ENCODE measurements at places on chromosomes 4 and X.

DNA sequence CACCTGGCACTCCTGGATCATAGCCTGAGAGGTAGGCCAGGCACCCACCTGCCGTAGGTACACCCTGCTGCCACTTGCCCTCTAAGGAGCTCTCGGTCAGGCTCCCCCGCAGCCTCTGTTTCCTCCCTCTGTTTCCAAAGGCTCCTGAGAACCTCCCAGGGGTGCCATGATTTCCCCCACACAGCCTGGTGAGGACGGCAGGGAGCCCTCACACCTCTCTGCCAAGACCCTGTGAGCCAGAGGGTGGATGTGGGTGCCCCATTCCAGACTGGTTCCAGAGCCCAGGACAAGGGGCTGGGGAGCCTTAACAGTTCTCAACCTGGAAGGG, 1.6 kb upstream of the ABLIM2 start:
- no peak for DNase-seq

- no peak for DNase-seq
Measured at GRCh38 chr4:2634014-2634413, 97.6 kb downstream of the FAM193A start.

DNA sequence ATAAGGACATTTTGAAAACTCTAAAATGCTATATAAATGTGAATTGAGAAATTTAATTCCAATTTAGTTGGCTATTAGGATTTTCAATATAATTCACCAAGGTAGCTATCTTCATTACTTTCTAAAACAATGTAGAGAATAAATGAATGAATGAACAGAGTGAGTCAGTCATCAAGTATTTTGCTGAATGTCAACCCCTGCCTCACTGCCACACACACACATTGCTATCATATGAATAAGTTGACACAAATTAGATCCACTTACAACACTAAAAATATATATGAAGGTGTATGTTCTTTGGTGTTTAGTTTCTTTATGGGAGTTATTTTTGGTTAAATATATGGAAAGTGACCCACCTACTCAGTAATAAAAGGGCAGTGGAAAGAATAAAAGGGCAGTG, 141.4 kb upstream of the SMIM10 start:
- no peak for DNase-seq

DNA sequence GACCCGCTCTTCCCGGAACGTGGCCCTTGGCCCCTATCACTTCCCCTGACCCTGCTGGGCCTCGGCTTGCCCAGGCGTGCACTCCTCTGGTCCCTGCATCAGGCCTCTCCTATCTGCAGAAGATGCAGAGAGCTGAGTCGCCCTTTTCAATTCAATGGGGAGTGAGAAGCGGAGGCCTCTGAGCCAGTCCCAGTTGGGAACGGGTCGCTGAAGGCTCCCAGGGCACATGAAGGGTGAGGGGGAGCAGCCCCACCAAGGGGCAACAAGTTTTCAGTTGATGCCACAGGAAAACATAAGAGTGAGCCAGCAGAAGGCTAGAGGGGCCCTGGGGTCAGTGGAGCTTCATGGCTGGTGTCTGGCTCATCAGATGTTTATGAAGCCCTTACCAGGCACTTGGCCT, 17.1 kb downstream of the PSAPL1 start:
- no peak for DNase-seq

GRCh38 chr4:37320513-37321235, 76.1 kb downstream of the NWD2 start:
- no peak for DNase-seq

DNA sequence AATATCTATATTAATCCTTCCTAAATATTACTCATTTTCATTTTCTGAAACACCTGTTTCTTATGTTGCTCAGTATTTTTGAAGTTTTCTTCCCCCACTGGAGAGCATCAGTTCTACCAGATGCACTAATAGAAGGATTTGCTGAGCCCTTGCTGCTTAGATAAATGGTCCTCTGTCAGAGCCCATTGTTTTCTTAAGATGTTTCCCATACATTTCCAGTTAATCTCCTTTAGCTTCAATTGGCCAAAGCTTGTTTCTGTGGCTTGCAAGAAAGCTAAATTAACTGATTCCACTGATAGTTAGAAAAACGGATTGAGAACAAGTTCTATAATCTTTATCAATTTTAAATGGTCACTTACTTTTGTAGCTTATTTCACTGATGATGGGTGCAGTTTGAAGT, 1425.5 kb downstream of the PCDH18 start:
- no peak for DNase-seq

DNA sequence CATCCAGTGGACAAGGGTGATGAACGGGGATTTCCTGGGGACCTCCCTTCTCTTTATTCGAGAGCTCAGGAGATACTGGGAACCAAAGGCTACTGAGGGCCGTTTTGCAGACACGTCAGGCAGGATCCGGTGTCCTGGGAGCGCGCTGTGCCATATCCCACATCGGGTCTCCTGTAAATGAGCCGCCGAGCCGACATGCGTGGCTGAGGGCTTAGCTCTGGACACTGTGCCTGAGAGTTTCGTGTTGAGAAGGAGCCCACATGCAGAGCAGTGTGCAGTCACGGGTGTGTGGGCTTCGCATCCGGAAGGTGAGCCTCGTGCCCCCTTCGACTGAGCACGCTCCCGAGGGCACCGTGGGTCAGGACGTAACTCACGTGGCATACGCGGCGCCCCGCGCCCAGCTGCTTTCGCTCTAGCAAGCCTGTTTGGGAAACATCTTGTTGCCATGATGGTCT, 28.5 kb upstream of the HGFAC start:
- DNase-seq, result no peak

DNA sequence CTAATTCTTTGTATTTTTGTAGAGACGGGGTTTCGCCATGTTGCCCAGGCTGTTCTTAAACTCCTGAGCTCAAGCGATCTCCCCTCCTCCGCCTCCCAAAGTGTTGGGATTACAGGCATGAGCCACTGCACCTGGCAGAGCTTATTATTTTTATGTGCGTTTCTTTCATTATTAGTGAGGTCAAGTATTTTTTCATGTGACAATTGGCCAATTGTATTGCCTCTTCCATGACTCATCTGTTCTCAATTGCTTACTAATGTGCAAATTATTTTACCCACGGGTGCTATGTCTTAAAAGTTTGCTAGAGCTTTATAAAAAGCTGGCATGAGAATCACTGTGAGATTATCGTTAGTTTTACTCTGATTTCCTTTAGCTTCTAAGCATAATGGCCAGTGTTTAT, 13.0 kb upstream of the ARX start:
- DNase-seq, result no peak

DNA sequence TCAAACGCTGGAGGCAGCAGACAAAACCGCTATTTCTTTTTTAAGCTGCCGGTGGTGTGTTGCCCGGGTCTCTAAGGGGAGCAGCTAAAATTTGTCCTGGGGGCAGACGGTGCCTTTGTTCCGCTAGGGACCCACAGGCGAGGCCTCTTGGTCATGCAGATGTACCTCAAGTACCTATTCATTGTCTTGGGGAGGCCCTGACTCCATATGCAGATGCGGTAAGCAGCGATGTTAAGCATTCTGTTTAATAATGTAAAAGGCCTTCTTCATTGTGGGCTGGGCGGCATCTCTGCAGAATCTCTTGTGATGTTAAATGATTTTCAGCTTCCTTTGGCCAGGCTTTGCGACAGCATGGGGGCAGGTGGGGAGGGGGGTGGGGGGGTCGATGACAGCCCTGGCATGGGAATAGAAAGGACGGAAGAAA, 98.9 kb upstream of the PJA1 start:
- DNase-seq, result no peak

- no peak for DNase-seq
Measured at GRCh38 chr4:109094056-109094455, 208.4 kb downstream of the COL25A1 start.

DNA sequence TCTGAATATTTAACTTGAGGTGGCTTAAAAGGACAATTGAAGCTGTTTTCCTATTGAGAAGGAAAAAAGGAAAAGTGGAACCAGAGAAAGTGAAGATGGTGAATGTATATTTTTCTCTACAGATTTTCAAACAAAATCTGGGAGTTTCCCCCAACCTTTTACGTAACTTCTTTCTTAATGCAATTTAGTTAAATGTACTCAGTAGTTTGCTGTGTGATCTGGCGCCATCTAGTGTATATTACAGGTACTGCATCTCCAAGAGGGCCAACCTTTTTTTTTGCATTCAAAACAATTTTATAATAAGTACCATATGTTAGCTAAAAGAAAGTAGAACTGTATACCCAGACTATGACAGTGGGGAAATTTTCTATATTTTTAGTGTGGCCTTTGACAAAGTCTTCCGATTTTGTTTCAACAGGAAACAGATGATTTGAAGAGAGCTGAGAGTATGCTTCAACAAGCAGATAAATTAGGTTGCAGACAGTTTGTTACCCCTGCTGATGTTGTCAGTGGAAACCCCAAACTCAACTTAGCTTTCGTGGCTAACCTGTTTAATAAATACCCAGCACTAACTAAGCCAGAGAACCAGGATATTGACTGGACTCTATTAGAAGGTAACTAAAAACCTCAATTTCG, 82.0 kb downstream of the PLS3 start:
- DNase-seq, result peak; percentile 12

GRCh38 chr4:75698963-75699228, 25.5 kb upstream of the USO1 start:
- no peak for DNase-seq

DNA sequence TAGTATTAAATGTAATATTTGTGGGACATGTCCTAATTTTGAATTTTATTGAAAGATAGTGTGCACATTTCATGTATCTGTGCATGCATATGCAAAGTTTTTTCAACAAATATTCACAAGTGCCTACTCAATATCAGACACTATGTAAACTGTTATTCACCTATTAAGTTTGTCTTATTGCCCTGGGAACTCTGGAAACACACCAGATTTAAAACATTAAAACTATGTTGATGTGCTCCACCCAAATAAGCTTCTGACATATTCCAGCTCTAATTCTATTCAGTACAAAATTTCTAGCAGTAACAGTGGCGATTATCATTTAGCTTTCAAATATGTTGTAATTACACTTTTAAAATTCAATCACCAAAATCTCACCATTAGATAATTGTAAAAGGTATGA, 183.1 kb upstream of the TTC29 start:
- no peak for DNase-seq

- no peak for DNase-seq
Measured at GRCh38 chr4:105182211-105182610, 35.5 kb downstream of the TET2 start.

GRCh38 chr4:140466146-140466545, 31.9 kb downstream of the MGAT4D start:
- no peak for DNase-seq

GRCh38 chr4:81648576-81649275, 177.0 kb upstream of the RASGEF1B start:
- DNase-seq, result peak; percentile 41

DNA sequence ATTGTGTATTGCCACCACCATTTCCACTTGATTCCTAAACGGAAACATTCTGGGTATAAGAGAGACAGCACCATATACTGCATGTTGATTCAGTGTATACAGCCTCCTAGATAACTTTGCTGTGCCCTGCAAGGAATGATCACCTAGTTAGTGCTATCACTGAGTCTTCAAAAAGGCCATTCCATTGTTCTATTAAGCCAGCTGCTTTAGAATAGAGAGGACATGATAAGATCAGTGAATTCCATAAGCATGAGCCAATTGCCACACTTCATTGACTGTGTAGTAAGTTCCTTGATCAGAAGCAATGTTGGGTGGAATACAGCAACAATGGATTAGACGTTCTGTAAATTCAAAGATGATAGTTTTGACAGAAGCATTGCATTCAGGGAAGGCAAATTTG, 1047.3 kb downstream of the PCDH18 start:
- DNase-seq, result no peak

- no peak for DNase-seq
Measured at GRCh38 chr4:75948822-75949444, 8.1 kb upstream of the NAAA start.

- DNase-seq, result no peak
Measured at GRCh38 chr4:18394656-18395055, 373.1 kb upstream of the LCORL start.

GRCh38 chr4:38821739-38822138, 17.1 kb upstream of the TLR1 start:
- DNase-seq, result no peak

- DNase-seq, result no peak
Measured at GRCh38 chr4:146222313-146222712, 8.0 kb downstream of the REELD1 start.

GRCh38 chr4:170400361-170400760, 310.6 kb upstream of the AADAT start:
- DNase-seq, result no peak

GRCh38 chr4:82706349-82707000, 92.1 kb downstream of the SCD5 start:
- DNase-seq, result no peak

GRCh38 chr4:140996766-140997165, 136.5 kb downstream of the RNF150 start:
- no peak for DNase-seq

GRCh38 chrX:46072372-46072771, 472.8 kb downstream of the ZNF674 start:
- DNase-seq, result no peak

DNA sequence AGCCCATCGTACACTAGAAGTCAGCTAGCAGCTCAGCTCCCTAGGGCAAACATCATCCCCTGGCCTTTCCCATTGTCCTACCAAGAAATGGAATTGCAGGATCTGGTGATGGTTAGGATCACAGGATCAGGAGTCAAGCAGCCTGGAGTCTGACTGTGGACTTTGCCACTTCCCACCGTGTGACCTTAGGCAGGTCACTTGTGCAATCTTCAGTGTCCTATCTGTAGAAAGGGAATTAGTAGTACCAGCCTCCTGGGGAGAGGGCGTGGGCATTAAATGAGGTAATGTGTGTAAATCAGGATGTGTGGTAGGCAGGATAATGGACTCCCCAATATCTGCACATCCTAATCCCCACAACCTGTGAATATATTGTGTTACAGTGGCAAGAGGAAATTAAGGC, 38.6 kb upstream of the APLN start:
- no peak for DNase-seq

- DNase-seq, result no peak
Measured at GRCh38 chr4:172050911-172051310, 237.7 kb downstream of the GALNTL6 start.

DNA sequence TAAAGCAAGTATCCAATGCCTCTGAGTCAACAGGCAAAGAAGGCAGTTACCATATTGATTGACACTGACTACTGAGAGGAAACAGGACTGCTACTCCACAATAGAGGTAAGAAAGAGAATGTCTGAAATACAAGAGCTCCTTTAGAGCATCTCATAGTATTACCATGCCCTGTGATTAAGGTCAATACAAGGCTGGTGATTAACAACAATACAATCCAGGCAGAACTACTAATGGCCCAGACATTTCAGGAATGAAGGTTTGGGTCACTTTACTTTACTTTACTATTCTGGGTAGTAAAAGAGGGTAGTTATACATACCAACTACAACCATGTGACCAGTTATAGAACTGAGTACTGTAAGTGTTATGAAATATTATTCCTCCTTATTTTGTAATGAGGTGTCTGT, 44.5 kb downstream of the BRWD3 start:
- DNase-seq, result no peak

DNA sequence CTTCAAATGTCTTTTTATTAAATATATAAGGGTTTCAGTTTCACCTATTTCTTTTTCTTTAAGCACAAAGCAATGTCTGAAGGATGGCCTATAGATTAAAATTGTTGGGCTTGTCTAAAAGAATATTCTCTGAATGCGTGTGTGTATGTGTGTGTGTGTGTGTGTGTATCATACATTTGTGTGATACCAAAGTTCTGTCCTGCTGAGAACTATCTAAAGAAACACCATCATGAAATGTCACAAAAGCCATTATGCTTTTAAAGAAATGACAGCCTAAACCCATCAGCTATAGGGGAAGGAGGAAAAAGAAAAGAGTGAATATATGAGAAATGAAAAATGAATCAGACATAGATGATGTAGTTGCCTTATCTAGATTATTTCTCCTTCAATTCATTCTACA, 1501.5 kb upstream of the TENM3 start:
- no peak for DNase-seq

Data from stimulated activated CD4-positive, alpha-beta T cell treated with anti-CD3 and anti-CD28 coated beads, Interleukin-4, amount 100 ng/mL, for 24 hours (primary cell).